Stromal cell of bone marrow (primary cell): ENCODE measurements at places on chromosomes 11 and 22.

- no peak for DNase-seq
Measured at GRCh38 chr11:23236826-23237555, 376.7 kb upstream of the CCDC179 start.

DNA sequence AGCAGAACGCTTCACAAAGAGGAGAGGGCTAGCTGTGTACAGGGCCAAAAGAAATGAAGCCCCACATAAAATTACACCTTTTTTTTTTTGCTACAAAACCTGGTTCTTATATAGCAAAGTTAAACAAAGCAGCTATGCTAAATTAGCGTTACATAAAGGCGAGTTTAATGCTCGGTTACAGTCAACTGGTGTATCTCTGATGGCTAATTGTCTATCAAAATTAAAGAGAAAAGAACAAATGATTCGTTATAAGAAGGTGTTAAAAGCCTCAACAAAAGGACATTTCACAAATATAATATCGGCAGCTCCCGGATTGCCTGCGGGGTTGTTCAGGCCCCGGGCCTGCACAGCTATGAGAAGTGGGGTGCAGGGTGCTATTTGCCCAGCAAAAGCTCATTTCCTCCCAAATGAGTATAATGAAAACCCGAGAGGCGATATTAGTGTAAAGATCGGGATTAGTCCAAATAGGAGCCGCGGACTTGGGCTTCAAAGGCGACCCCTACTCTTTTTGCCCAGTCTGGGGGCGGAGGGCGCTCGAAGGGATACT, 13.3 kb upstream of the PAX6 start:
- no peak for DNase-seq

DNA sequence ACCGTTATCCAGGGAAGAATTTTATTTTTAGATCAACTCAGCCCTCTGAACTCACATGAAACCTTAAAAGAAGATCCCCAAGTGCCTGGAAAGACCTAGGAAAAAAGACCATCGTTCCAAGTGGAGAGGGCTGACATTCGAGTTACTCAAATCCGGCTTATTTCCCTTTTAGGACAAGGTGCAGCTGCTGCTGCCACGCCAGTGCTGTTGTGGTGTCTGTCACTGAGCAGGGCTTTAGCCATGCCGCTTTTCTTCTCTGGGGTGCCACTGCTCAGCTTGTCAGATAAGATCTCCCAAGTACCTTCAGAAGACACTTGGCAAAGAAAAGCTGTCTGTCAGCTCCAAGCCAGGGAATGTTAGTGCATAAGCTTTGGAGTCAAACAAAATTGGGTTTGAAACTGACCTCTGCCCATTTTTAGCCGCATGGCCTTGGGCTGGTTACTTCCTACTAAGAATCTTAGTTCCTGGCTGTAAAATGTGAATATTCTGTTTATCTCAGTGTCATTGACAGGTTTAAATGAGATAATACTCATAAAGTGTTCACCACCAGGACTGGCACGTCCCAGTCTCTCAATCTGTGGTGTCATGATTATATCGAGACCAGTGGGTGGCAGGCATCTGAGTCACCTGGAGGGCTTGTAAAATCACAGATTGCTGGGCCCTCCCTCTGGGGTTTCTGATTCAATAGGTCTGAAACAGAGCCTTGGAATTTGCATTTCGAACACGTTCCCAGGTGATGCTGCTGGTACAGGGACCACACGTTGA, 117.5 kb downstream of the PKNOX2 start:
- no peak for DNase-seq

GRCh38 chr11:6653097-6653496, 2.5 kb downstream of the DCHS1 start:
- DNase-seq: no peak

GRCh38 chr22:49404576-49405241, 423.0 kb downstream of the BRD1 start:
- no peak for DNase-seq

DNA sequence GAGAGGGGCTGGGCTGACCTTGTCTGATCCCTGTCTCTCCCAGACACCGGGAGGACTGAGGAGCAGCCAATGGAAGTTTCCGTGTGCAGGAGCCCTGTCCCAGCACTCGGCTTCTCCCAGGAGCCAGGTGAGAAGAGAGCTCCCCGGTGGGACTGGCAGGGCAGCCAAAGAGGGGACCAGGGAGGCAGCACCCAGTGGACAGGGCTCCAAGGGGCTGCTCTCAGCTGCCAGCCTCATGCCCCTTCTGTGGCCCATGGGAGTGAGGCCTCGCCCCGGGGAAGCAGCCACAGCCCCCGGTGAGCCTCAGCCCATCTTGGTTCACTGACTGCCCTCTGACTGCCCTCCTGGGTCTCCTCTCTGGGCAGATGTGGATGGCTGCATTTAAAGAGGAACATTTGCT, 6.8 kb downstream of the SCO2 start:
- no peak for DNase-seq
